ENCODE measurements at places on chromosomes 5 and 9.

- DNase-seq: no peak
These were observed 4.0 kb upstream of the ATP6V1G1 start for GRCh38 chr9:114583371-114584155.

GRCh38 chr5:145854651-145855258 lies 18.1 kb downstream of the GRXCR2 start:
- no peak for DNase-seq

DNA sequence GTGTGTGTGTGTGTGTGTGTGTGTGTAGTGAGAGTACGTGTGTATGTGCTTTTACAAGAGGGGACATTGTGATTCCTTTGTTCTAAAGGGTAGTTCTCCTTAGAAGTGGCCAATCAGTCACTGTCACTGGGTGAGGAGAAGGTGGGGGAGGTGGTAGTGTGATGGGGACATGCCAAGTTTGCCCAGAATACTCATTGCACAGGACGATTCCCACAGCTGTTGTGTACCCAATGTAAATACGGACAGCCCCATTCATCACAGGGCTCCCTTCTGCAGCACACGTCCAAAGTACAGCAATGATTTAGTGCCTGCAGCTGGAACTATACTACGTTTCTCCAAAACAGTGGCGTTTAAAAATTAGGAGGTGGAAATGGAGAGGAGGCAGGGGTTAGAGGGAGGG lies 287.8 kb downstream of the TLR4 start:
- no peak for DNase-seq

DNA sequence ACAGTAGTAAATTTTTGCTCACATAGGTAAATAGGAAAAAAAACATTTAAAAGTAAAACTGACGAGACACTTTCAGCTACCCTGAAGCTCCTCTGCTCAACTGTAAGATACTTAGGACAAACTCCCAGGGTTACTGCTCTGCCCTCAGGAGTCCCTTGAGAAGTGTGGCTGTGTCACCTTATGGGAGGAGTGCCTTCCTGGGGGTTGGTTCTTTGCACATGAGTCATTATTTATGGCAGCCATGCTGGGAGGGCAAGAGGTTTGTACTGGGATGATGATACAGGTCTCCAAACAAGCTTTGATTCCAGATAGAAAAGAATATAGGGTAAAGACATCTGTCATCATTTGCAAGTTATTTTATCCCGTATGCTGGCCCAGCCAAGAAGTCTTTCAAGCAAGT lies 45.9 kb downstream of the TTC1 start:
- no peak for DNase-seq

Data from stimulated activated CD4-positive, alpha-beta T cell treated with anti-CD3 and anti-CD28 coated beads, Interleukin-12 subunit alpha, Interleukin-12 subunit beta, amount 100 ng/mL, for 4 hours (primary cell).